Substantia nigra (tissue), 51 donors: ENCODE measurements at places on chromosomes 7 and 10.

DNA sequence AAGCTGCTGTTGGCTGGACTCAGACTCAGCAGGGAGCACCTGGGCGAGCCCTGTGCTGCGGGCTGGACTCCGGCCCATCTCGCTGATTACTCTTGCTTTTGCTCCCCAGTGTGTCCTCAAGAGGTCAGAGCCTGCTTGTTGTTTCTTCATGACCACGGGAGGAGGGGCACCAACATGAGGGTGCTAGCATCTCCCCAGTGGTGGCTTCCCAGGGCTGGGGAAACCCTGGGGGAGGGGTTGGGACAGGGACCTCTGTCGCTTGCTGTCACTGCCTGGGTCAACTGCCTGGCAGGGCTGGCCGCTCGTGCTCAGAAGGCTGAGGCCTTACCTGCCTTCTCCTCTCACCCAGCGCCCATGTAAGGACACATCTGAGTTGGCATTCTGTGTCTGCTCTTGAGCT lies 152.3 kb upstream of the SHH start:
- DNase-seq, result no peak

DNA sequence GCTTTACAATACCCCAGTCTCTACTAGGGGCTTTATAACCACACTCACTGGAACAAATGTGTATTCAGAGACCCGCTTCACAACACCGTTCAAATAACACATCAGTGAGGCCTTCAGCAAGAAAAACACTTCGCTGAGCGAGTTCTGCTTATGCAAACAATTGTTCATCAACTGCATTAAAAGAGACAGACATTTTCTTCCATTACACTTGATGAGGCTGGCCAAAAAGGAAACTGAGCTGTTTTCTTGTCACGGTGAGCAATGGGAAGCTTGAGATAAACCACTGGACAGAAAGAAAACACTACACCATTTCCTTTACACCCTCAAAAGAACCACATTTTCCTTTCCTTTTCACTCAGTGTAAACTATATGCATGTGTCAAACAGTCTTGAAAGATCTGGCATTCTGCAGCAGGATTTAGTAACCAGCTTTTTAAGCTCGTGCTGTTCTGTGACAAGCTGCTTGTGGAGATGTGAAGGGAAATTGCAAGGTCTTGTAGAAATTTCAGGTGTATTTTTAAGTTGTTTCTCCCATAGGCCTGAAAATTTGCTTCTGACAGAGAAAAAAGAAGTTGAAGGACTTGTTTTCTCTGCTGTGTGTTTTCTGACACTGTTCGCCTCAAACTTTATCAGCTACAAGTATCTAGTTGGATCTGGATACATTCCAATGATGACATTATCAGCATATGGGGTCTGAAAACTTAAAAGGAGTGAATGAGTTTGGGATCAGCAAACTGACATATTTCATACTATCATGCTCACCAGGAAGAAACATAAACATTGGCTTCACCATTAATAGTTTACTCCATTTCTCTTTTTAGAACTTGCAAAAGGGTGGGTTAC lies 693.1 kb downstream of the PARD3 start:
- DNase-seq, result no peak

DNA sequence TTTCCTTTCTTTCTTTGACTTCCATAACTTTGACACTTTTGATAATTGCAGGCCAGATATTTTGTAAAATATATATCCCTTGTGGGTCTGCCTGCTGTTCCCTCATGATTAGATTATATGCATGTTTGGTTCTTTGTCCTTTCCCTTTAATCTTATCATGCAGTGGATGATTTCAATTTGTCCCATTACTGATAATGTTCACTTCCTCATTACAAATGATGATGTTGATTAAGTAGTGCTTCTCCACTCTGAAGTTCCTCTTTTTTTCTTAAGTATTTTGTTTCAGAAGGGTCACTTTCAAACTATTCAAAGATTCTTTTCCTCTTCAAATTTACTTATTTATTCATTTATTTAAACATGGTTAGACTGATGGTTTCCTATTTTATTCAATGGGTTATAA lies 898.1 kb downstream of the XPNPEP1 start:
- no peak for DNase-seq

DNA sequence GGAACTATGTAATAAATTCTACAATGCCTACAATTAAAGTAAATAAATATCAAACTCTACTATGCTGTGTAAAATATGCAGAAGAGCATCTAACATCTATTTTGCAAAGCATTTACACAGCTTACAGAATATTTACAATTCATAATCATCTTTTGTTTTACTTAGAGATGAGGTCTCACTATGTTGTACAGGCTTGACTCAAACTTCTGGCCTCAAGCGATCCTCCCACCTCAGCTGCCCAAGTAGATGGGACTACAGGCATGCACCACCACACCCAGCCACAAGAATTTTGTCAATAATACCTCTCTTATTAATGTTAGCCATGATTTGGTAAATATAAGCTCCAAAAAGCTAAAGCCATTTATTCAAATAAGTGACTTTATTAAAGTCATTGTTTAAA lies 21.9 kb upstream of the CAV2 start:
- no peak for DNase-seq

- DNase-seq, result no peak
Observed at GRCh38 chr10:126455766-126456405, 67.6 kb upstream of the ADAM12 start.

GRCh38 chr7:138138244-138138643 lies 62.0 kb downstream of the AKR1D1 start:
- DNase-seq, result no peak

DNA sequence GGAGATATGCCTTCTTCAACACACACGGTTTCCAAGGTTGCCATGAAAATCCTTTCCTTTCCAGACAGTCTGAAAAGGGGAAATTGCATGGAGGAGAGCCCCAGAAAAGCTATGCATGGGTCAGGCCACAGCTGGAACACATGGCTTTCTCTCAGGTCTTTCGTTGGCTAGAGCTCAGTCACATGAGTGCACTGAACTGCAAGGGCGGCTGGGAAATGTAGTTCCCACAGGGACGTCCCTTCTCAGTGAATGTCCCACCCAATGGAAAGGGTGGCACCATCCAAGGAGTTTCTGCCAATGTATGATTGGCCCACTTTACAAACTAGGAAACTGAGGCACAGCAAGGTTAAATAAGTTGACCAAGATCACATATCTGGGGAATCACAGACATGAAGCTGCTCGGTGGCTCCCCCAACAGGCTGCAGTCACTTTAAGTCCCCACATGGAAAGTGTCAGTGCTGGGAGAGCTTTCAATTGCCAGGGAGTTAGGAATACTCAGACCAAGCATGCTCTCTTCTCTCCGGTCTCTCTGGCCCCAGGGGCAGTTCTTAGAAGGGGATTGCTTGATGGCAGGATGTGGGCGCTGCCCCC lies 571.3 kb downstream of the GLRX3 start:
- DNase-seq, result no peak

- DNase-seq, result no peak
Observed at GRCh38 chr7:15168489-15168888, 265.9 kb upstream of the DGKB start.

DNA sequence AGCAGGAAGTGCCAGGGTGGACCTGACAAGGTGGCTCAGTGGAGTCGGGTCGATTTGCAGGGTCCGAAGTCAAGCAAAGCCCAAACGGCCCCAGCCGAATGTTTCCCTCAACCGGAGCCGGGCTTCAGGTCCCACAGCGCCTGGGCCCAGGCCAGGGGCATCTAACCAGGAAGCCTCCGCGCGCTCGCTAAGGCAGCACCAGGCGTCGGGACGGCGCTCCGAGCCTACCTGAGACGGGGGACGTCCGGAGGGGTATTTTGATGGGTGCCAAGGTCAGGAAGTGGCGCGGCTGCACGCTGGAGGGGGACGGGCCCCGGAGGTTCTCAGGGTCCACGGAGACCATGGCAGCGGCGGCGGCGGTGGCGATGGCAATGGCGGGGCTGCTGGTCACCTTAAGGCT lies 51.5 kb downstream of the TCERG1L start:
- DNase-seq, result no peak

GRCh38 chr10:586151-586550 lies 103.3 kb downstream of the DIP2C start:
- no peak for DNase-seq

DNA sequence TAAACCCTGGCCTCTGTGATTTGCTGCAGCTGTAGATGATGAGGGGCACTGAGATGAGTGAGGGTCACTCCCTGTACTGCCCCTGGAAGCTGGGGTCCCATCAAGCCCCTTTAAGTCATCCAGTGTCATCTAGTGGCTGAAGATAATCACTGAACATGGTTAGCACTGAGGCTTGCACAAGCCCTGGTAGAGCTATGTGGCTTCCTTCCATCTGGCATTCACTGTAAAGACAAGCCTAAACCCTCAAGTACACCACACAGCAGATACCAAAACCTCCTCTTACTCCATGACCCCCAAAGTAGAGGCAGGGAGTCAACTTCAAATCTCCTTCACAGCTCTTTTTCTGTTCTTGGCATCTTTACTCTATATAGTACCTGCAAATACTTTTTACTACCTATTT lies 72.7 kb upstream of the MRLN start:
- DNase-seq, result no peak

- DNase-seq, result no peak
Observed at GRCh38 chr10:127462643-127463295, 86.3 kb upstream of the NPS start.

GRCh38 chr10:86360657-86361056 lies 5.9 kb downstream of the GRID1 start:
- no peak for DNase-seq

GRCh38 chr7:113134025-113134424 lies 15.7 kb upstream of the SMIM30 start:
- no peak for DNase-seq

GRCh38 chr7:100804681-100805431 lies 22.5 kb downstream of the EPHB4 start:
- no peak for DNase-seq

- DNase-seq, result no peak
Observed at GRCh38 chr10:15719049-15719898, 448 bp downstream of the ITGA8 start.

DNA sequence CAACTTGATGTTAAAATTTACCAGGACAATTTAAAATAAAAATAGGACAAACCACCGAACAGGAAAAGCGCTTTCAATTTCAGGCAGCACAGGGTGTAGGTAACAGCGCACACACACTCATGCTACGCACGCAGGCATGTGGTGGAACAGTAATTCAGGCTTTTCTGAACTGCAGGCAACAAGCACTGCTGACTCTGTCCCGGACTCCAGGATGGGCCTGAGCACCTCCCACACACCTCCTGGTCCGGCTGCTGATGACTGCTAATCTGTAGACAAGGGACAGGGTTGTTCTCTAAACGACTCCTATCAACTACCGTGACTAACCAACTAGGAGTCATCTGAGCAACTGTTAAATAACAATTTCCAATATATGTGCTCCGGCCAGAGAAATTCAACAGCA lies 192.6 kb upstream of the FRMD4A start:
- no peak for DNase-seq

DNA sequence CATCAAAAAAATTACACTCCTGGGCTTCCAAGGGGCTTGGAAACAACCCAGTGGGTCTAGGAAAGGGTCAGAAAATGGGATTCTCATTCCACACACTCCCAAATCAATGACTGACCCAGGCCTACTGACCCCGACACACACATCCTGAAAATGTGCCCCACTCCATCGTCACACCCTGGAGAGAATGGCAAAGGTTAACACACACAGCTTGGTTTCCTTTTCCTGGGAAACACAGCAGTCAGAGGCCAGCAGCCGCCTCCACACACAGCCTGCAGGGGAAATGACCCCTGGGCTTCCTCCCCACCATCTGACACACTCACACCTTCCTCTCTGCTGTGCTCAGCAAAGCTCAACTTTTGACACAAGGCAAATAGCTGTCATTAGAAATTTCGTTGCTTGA lies 42.9 kb downstream of the SH3PXD2A start:
- no peak for DNase-seq

- peak; percentile 44 for DNase-seq
Observed at GRCh38 chr10:122342293-122343134, 32.0 kb upstream of the PLEKHA1 start.

DNA sequence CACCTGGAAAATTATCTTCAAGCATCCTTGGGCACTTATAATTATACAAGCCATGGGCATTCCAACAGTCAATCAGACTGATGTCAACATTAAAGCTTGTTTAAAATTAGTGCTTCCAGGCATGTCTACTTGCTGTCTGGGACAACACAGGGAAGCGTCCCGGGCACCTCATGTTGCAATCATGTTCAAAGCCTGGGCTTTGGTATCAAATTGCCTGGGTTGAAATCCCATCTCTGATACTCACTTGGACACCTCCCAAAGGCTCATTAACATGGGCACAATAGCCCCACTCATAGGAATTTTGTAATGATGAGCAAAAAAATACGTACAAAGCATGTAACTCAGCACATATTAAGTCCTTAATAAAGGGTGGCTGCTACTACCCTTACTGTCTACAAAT lies 14.4 kb downstream of the AIFM2 start:
- no peak for DNase-seq

- no peak for DNase-seq
Observed at GRCh38 chr7:105206985-105207384, 181.7 kb downstream of the SRPK2 start.

DNA sequence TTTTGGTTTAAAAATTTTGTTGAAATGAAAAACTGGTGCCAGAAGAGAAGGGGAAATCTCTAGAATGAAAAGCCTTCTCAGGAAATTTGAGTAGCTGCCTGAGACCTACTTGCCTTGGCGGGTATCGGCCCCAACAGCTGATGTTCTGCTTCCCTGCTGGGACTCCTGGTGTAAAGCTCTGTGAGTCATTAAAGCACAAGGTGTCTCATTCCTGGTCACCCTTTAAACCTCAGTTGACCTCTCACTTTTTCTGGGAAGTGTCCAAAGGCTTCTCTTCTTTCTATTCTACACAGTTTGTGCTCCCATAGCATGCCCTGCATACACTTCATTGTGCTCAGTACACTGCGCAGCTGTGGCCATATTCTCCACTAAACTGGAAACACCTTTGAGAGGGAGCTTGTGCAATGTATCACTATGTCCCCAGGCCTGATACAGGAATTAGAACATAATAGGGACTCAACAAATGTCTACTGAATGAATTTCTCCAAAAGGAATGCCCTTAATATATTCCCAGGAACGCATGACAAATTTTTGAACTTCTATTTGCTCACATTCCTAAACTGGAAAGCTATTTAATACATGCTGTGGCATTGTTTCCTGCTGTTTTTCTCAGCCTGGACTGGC lies 303.9 kb downstream of the SDHAF3 start:
- no peak for DNase-seq

DNA sequence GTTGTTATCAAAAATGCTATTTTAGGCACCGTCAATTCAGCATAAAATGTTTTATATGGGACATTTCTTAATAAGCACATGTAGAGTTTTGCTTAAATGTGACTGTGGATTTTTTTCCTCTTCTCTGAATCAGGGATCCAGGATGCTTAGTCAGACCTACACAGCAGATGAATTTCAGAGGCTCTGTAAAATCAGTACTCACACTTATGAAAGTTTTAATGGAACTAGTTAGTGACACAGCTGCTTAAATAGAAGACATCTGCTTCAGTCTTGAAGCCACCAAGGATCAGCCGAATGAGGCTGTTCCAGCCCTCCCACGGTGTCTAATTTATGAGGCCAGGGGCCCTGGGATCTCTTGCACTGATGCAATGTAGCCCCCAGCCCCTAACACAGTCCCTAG lies 136.0 kb downstream of the MYOF start:
- DNase-seq, result no peak

GRCh38 chr7:74049997-74050798 lies 22.2 kb downstream of the ELN start:
- no peak for DNase-seq

- DNase-seq, result no peak
Observed at GRCh38 chr10:133245439-133246235, 8.0 kb downstream of the VENTX start.

GRCh38 chr7:54725255-54725654 lies 33.8 kb downstream of the SEC61G start:
- no peak for DNase-seq

- DNase-seq, result no peak
Observed at GRCh38 chr10:776772-777171, 87.3 kb upstream of the DIP2C start.

GRCh38 chr7:140360697-140361229 lies 37.6 kb downstream of the SLC37A3 start:
- no peak for DNase-seq
